ENCODE measurements at places on chromosomes 11 and 22.

- no peak for DNase-seq
Observed at GRCh38 chr22:26318975-26319374, 110.1 kb upstream of the ASPHD2 start.

- DNase-seq, result peak; percentile 93
Observed at GRCh38 chr11:82733444-82734119, at the start of gene FAM181B. FAM181B (minus strand) TSS chr11:82733864; CDS start chr11:82733729, 135 bp downstream.

- DNase-seq, result peak; percentile 81
Observed at GRCh38 chr11:706439-706956, 467 bp downstream of the EPS8L2 start.

GRCh38 chr11:33377412-33378370 lies 120.5 kb downstream of the HIPK3 start:
- no peak for DNase-seq

DNA sequence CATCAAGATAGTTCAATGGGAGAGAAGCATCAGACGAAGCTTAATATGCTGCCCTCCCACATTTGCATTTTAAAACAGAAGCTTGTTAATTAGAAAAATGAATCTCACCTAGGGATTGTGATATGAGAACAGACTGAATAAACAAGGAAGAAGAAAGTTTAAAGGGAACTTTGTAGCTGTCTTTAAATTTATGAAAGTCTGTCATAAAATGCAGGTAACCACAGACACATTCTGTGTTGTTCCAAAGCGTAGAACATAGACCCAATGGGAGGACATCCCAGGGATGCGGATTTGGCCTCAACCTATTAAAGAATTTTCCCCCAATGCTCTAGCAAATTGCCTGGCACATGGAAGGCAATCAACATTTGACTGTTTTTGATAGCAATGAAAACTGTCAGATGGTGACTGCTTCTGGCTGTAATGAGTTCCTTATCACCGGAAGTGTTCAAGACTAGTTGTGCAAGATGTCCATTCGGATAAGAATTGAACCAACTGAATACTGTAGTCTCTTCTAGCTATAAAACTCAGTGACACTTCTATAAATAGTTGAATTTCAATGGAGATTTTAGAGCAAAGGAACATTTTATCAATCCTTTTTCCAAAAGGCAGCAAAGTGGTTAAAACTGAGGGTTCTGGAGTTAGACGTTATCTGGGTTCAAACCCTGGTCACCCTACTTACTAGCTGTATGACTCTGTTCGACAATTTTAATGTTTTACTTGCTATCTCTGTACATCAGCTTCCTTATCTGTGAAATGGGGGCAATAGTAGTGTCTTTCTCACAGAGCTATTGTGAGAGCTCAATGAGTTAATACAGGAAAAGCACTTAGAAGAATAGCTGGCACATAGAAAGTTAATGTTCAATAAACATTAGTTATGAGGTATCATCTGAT lies 64.9 kb downstream of the LIF start:
- no peak for DNase-seq

- peak; percentile 43 for DNase-seq
Observed at GRCh38 chr11:72303179-72303578, 59.2 kb upstream of the PHOX2A start.

DNA sequence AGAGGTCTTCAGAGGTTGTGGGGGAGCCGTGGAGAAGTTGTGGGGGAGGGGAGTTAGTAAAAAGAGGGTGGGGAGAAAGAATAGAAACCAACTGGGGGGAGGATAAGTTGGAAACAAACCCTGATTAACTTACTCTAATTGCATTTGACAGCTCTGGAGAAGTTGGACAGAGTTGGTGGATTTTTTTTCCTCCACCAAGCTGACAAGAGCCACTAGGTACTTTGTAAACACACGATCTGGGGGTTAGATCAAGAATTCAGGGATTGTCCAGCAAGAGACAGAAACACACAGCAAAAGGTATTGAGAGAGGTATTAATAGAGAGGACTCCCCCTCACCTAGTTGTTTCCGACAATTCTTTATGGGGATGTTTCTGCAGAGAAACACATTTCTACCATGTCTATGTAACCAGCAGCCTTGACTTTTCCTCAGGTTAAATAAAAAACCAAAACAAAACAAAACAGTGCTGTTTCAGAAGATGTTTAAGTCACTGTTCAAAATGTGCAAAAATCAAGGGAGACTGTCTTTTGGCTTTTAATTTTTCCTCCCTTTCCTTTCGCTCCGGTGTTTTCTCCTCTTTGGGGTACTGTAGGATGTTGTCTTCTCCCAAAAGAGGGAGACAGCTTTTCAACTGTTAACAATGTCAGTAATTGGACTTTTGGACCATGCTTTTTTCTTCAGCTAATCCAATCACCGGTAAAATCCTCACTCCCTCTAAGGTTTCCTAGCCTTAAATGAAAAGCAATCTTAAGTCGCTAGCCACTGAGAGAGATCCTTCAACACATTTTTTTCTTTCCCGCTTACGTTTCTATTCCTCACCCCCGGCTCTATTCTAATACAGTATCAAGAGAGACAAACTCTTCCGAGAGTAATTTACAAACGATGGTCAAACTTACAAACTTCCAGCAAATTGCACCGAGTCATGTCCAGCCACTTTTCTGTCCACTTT lies 708 bp downstream of the MAML2 start:
- no peak for DNase-seq

DNA sequence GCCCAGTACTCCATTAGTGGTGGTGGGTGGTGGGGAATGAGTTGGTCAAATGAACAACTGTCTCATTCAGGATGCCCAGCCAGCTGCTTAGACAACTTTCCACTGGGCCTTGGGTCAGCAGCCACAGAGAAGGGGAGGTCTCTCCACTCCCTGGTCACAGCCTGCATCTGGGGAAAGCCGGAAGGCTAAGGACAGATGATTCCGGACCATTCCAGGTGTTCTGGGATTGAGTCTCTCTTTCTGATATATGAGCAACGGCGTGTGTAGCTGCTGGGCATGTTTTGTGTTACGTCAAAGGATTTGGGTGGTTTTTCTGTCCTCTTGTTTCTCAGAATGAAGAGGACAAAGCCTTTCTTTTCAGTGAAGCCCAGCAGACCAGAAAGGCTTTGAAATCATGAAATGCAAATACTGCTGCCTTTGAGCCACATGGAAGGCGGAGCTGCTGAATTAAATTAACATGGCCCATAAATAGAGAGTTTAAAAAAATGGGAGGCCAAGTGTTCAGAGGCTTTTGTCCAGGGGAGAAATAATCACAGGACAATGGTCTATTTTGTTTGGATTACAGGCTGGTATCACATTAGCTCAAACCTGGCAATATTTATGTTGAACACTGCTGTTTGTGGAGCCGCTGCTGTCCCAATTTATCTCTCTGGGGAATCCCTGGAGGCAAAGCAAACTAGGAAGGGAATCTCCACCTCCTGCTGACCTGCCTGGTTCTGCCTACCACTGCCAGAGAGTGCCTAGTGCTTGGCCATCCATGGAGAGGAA lies 234.4 kb upstream of the E2F8 start:
- no peak for DNase-seq

GRCh38 chr22:44931766-44932165 lies 78.0 kb downstream of the PHF21B start:
- no peak for DNase-seq

GRCh38 chr11:125494031-125494360 lies 2.1 kb downstream of the FEZ1 start:
- DNase-seq, result no peak

- peak; percentile 90 for DNase-seq
Observed at GRCh38 chr22:41576877-41577276, 12.8 kb downstream of the PMM1 start.

DNA sequence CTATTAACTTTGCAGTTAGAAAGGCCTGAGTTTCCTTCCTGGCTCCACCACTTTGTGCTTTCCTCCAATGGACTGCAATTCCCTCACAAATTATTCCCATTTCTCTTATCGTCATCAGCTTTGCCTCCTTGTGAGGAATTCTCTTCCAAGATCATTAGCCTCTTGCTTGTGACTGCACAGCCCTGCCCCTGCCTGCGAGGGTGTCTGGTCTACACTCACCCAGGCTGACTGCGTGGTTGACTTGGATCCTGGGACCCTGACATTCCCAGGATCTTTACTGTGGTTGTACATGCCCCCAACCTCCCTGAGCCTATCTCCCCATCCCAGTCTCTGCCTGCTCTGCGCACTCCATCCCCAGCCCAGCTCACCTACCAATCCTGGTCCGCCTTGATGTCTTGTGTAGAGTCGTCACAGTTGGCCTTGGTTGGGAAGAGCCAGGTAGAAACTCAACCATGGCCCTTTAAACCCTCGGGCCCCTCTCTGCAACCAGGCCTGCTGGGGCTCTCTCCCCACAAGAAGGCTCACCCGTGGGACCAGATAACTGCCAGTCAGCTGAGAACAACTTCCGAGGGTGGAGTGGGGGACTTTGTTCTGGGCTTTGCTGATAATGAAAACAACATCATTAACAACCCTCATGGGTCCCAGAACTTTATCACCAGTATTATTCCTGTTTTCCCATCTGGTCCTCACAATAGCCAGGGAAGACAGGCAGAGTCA lies at the start of gene OR2AT4:
Gene OR2AT4 (minus strand): TSS at position 421 of the 717 bp plus-strand sequence.
- no peak for DNase-seq

DNA sequence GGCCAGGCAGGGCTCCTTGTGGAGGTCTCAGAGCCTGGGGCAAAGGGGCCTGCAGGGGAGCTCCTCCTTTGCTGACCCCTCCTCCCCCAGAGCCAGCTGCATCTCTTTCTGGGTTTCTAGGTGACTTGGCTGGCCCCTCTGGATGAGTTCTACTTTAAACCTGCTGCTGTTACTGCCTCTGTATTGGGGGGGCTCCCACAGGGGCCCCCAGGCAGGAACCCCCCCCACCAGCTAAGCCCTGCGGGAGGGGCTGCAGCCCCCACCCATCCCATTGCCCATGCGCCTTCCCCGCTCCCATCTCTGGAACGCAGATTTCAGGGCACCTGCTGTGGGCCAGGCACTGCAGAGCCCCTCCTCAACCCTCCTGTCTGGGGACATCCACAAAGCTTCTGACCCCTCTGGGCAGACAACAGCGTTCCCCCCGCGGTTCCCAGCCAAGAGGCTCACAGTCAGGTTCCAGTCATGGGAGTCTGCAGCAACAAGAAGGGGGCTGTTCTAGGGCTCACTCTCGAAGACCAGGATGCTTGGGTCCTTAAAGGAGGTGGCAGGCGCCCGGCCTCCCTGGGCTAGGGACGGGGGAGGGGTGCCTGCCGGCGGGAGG lies 815 bp upstream of the PLCB3 start:
- no peak for DNase-seq

DNA sequence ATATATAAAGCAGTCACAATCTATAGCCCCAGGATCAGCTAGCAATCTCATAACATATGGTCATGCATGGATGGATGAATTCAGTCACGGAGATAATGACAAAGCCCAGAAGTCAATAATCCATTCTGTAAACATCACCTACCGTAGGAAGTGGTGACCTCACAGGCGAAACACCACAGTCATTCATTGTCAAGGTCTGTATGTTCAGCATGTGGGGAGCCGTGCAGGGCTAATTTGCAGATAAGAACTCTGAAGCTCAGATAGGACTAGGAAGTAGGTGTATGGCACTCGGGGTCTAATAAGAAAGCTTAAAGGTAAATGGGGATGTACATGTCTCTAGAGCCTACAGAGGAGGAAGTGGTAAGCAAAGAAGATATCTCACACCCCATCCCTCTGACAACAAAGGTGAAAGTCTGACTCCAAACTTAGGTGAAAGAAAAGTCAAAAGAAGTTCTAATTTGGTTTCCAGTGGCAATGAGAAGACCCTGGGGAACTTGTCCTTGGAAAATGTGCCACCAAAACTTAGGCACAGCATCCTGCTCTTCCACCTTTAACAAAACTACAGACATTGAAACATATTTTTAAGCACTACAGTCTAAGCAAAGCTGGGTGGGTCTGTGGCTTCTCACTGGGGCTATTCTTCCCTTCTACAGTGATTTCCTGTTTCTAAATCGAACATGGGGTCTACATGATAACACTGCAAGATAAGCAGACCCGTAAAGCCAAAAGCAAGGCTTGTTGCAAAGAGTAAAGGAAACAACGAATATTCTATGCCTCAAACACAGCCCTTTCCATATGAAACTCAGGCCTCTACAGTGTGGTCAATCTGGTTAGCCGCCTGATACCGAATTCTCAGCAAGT lies 5.2 kb downstream of the CRTAM start:
- DNase-seq, result no peak

Data from islet precursor cell (in vitro differentiated cells).